ENCODE measurements at places on chromosomes 7 and 10.
A peak's percentile ranks its signal among the peaks of the same experiment; 100 is the strongest.

GRCh38 chr10:72796042-72796441, 97.5 kb upstream of the OIT3 start:
- DNase-seq: no peak

DNA sequence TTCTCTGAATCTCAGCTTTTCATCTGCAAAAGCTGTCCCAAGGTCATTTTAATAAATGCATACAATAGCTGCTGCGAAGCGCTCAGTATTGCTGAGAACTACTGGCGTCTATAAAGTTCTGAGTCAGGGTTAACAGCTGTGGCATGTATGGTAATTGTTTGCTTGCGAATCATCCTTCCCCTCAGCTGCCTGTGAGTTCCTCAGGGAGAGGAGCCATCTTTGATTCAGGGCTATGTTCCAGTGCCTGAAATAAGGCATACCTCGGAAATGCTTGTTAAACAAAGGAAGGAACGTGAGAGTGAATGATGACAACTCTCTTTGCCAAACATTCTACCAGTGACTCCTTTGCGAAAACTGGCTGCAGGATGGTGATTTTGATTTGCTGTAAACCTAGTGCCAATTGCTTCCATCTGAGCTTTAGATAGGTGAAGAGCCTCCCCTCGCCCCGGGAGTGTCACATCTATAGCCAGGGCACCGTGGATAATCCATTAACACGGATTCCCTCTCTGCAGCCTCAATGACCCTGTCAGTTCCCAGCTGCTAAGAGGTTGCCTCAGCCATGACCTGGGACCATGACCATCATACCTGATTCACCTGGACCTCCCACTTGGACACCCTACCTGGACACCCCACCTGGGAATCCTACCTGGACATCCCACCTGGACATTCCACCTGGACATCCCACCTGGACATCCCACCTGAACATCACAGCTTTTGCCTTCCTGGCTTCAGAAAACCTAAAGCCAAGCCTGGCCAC, 39.6 kb downstream of the GPRIN2 start:
- DNase-seq: no peak

DNA sequence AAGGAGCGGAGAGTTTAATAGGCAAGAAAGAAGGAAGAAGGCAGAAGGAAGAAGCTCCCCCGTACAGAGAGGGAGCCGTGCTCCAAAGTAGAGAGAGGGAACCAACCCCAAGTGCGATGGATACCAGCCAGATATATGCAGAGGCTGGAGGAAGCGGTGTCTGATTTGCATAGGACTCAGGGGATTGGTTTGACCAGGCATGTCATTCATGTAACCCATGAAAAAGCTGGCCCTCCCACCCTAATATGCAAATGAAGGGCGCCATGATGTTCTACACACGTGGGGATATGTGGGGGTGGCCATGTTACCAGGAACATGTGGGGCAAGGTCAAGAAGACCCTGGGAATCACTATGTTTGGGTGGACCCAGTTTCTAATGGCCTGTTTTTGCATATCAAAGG, 40.6 kb upstream of the FAM3C start:
- DNase-seq: no peak

GRCh38 chr10:42754155-42755027, 28.2 kb upstream of the BMS1 start:
- DNase-seq: no peak

- DNase-seq: peak; percentile 97
Measured at GRCh38 chr7:20407585-20408466, 77.1 kb downstream of the ITGB8 start.

- DNase-seq: peak; percentile 55
Measured at GRCh38 chr7:105940109-105940508, 23.0 kb upstream of the CDHR3 start.

- DNase-seq: no peak
Measured at GRCh38 chr10:909831-910230, 21.7 kb downstream of the LARP4B start.

- DNase-seq: no peak
Measured at GRCh38 chr7:129381710-129382484, 52.3 kb upstream of the STRIP2 start.

DNA sequence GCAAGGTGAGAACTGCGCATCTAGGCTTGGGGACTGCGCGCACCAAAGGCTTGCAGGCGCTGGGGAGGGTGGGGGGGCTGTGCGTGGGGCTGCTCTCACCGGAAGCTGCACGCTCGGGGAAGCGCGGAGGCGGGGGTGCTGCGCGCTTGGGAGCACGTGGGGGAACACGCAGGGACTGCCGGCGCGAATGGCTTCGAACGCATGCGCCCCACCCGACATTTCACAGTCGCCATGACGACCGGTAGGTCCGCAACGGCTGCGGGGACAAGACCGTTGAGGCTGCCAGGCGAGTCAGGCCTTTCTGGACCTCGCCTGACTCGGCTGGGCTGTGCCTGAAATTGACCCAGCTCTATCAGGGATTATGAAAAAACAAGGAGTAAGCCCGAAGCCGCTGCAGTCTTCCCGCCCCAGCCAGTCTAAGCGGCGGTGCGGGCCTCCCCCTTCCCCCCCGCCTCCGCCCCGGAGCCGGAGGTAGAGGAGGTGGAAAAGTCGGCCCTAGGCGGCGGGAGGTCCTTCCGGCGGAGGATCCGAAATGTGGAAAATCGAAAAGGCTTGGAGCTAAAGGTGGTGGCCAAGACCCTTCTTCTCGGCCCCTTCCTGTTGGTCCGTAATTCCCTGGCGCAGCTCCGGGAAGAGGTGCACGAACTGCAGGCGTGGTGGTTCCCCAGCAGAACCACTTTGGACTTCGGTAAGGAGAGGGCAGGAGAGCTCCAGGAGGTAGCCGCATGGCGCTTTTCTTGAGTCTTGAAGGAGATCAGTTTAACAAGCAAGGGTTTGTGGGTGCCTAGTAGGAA, 34.9 kb upstream of the STEAP1 start:
- peak; percentile 2 for DNase-seq

DNA sequence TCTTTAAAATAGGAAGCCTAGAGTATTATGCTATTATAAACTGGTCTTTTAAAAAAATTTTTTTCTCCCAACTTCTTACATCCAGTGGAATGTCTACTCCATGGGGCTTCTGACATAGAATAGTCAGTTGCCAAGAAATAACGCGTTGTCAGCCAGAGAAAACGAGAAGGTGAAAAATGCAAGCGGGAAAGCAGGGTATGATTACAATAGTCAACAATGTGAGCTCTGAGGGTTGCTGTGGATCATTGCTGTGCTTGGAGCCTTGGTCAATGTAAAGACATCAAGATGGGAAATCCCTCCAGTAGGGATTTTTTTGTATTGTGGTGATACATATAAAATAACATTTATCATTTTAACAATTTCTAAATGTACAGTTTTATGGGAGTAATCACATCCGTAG, 27.6 kb upstream of the PLPP4 start:
- no peak for DNase-seq

GRCh38 chr7:11956991-11957390, 125.0 kb upstream of the THSD7A start:
- no peak for DNase-seq

DNA sequence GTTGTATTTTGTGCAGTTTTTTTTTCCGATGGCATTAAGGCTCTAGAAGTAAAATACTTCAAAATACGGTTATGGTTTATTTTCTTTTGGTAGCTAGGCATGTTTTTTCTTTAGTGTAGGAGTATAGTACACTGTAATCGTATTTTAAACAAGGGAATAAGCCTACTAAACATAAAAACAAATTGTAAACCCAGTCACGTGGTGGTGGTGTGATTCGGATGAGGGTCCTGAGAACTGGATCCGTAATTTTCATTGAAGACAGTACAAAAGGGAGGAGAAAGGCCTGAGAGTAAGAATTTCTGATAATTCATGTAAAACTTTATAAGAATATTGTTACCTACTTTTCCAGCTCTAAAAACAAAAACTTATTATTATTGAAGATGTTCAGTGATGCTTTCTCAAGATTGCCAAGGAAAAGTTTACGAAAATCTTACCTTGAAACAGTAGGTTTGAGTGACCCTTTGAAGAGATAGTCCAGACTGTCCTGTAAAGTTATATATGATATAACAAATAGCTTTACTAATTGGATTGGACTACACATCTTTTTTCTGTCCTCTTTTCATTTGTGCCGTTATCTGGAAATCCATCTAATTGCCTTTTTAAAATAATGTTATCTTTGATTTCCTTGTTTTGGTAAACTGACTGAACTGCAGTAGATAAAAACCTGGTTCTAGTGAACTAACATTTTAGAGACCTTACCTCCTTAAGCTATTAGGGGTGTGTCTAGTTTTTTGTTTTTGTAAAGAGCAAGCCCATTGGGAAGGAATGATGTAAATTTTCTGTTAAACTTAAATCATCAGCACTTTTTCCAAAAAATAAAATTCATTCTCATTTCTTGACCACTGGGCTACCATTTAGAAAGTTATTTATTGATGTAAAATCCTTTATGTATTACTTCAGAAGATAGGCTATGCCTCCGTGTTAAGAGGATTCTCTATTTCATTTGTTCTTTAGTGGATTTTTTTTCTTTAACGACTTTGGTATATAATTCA, 1.0 kb upstream of the PBLD start:
- peak; percentile 11 for DNase-seq

- DNase-seq: no peak
Measured at GRCh38 chr7:46035166-46035565, 114.1 kb upstream of the IGFBP3 start.

DNA sequence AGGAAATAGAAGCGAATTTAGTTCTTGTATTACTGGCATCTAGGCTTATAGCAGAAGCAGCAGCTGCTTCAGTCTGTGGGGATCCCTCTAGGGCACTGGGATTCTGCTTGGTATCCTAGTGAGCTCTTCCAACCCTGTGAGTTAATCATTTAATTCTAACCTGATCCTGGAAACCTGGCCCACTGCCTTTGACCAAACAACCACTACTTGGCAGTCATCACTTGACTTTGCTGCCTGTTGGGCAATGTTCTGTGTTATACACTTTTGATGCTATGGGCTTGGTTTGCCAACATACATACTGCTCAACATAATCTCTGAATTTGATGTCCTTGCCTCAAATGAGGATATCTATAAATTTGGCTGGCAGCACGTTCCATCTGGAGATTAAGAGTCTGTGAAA, 813.4 kb downstream of the ANKRD7 start:
- DNase-seq: no peak

DNA sequence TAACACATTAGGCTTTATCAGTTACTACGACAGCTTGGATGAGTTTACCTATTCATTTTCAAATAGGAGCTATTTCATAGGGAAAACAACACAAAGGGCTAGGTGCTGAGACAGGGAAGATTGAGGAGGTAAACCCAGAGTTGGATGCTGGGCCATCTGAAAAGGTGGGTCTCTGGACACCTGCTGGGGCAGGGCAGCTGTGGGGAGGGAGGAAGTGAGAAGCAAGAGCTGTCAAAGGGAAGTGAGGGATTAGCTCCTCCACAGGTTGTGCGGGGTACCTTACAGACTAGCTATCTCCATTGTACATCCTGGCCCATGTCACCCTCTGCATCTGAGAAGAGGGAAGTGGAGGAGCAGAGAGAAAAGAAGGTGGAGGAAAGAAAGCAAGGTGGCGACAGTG, 48.9 kb downstream of the BLNK start:
- DNase-seq: no peak

DNA sequence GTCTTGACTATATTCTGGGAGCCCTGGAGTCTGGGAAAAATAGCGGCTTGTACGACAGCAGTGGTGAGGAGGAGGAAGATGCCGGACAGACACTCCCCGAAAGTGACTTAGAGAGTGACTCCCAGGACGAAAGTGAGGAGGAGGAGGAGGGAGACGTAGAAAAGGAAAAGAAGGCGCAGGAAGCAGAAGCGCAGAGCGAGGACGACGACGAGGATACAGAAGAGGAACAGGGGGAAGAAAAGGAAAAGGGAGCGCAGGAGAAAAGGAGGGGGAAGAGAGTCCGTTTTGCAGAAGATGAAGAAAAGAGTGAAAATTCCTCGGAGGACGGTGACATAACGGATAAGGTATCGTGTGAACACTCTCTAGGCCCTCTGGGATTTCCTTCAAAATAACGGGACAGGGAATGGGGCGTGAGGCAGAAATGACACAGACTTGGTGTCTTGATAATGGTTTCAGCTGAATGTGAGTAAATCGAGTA, 908 bp downstream of the NOM1 start:
- no peak for DNase-seq

- DNase-seq: no peak
Measured at GRCh38 chr10:79057481-79058275, 11.1 kb upstream of the ZMIZ1 start.

GRCh38 chr7:112538726-112539255, 58.0 kb downstream of the LSMEM1 start:
- no peak for DNase-seq

- DNase-seq: no peak
Measured at GRCh38 chr10:20173046-20173445, 356.8 kb downstream of the PLXDC2 start.

- DNase-seq: no peak
Measured at GRCh38 chr10:14659626-14660196, 115.0 kb downstream of the FAM107B start.

GRCh38 chr7:87287738-87288341, 57.6 kb upstream of the CROT start:
- DNase-seq: no peak

Data from NCI-H510A treated with DMSO at 0.1 percent for 48 hours (cell line).